Non-pigmented ciliary epithelial cell (primary cell): ENCODE measurements at places on chromosomes 6 and 20.

GRCh38 chr6:76876922-76877553 is 586.3 kb downstream of the HTR1B start:
- DNase-seq: no peak

- DNase-seq: peak; percentile 70
These were observed 11.8 kb upstream of the SCAF8 start for GRCh38 chr6:154721460-154721859.

GRCh38 chr6:44058617-44059358 is 68.5 kb downstream of the MRPL14 start:
- peak; percentile 99 for DNase-seq

DNA sequence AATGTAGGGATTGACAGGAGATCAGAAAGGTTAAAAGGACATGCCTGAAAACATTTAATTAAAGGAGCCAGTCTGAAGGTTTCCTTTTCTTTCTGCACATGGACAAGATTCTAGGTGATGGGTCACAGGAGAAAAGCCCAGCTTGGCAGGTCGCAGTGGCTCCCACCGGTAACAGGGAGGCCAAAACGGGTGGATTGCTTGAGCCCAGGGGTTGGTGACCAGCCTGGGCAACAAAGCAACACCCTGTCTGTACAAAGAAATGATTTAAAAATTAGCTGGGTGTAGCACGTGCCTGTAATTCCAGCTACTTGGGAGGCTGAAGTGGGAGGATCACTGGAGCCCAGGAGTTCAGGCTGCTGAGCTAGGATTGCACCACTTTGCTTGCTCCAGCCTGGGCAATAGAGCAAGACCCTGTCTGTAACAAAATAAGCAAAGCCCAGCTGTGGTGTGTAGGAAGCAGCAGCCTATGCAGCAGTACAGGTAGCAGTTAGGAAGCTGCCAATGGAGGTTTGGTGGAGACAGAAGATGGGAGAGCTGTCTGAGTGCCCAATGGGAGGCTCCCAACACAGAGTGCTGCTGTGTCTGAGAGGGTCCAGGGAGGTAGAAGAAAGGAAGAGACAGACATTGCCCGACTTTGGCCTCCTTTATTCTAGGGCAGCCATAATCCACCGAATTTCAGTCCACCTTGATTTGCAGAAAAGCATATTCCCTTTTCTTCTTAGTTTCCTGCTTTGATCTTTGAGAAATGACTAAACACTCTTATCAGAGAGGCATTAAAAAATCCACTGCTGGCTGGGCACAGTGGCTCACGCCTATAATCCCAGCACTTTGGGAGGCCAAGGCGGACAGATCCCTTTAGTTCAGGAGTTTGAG is 7.1 kb upstream of the AP5S1 start:
- DNase-seq: no peak

GRCh38 chr6:108685970-108686369 is 125.3 kb downstream of the FOXO3 start:
- DNase-seq: no peak

GRCh38 chr6:141394565-141395051 is 738.1 kb upstream of the GJE1 start:
- no peak for DNase-seq
